CD4-positive, alpha-beta T cell treated with Interleukin-17A for 4 hours (primary cell): ENCODE measurements at places on chromosomes 7 and 10.
A peak's percentile ranks its signal among the peaks of the same experiment; 100 is the strongest.

- no peak for DNase-seq
These were observed 8.1 kb upstream of the GRID1 start for GRCh38 chr10:86374664-86375063.

DNA sequence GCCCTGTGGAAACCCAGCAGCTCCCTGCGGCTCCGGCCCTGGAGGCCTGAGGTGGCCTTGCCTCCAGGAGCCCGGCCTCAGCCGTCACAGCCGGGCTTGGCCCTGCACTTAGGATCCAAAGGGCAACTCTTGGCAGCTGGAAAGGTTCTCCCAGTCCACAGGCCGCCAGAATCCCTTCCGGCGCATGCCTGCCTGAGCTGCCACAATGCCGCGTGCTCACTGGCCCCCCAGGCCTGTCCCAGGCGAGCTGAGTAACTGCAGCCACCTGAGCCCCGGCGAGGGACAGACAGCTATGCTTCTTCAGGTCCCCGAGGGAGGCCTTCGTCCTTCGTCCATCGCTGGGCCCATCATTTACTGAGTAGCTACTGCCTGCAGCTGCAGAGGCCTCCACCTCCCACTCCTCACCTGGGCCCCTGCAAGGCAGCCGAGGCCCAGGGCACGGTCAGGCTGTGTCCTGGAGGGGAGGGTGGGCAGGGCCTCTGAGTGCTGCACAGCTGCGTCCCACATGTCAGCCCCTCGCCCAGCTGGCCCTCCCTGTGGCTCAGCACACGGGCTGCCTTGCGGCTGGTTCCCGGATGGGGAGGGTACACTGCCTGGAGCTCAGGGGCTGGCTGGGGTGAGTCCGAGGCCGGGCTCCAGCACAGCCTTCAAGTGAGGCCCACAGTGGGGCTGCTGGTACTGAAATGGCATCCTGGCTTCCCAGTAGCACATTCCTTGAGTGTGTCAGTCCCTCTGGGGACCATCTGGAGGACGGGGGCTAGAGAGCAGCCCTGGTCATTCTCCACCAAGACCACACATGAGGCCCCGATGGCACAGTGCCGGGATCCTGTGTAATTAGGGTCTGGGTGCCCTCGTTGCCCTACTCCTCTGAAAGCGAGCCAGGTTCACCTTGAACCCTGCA, 172.5 kb downstream of the ELFN1 start:
- DNase-seq: no peak

- DNase-seq: no peak
These were observed 5.6 kb upstream of the NUP205 start for GRCh38 chr7:135552148-135552547.

- peak; percentile 54 for DNase-seq
These were observed 4.9 kb downstream of the SMARCD3 start for GRCh38 chr7:151243408-151244195.

DNA sequence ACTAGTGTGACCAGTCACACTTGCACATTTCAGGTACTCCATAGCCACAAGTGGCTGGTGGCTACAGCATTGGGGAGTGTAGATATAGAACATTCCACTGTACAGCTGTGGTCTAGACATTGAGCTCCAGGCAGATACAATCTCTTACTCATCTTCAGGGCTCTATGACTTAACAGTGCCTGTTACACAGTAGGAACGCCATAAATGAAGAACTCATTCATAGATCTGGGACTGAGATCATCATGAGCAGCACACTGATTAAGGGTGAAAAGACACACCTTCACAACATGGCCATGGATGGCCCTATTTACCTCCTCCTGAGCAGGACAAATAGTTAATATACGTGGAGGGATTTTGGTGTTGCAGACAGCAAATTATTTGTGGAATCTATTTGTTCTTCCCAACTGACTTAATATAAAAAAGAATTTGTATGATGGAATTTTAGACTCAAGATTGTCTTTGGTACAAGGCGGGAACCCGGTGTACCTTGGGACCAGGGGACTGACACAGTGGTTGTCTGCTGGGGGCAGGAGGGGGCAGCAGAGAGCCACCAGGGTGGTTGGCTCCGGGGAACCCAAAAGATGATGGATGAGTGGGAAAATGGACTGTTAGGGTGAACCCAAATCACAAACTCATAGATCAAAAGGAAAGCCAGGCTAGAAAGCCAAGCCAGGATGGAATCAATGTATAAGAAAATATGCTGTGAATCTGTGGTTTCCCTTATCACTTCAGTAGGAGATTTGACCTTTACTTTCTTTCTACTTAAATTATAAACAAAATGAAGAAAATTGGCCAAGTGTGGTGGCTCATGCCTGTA, 24.3 kb upstream of the CPA2 start:
- peak; percentile 72 for DNase-seq

GRCh38 chr10:100148353-100149211, 37.2 kb downstream of the ERLIN1 start:
- DNase-seq: no peak

DNA sequence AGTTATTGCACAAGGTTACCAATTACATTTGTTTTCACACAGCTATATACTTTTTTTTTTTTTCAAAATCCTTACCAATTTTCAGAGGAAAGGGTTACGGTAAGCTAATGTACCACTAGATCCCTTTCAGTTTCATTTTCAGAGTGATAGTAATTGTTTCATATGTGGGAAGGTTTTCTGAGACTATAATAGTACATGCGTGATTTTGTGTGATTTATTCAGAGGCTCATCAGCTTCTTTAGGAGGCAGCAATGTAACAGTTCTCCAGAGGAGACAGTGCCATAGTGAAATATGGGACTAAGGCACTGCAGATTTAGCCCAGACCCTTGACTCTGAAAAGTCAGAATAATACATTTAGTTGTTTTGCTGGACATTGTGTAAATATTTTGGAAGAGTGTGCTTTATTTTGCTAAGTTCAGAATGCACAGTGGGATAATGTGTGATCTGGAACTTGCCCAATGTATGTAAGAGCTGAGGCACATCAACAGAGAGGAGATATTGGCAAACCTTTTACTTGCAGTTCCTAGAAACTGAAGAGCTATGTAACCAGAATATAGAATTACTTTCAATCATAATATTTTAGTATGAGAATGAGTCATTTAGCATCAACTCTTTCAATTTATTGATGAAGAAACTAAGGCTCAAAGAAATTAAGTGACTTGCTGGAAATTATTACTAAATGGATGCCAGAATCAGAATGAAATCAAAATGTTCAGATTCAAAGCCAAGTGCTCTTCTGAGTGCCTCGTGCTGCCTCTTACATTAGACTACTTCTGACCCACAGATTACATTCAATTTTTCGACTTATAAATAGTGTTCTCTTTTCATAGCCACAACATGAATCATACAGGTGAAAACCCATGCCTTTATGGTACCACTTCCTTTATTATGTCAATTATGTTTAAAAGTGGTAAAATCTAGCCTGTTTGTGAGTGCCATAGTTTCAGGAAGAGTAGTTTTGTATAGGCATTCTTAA, 207.7 kb upstream of the TEX47 start:
- DNase-seq: no peak

GRCh38 chr7:73732397-73732796, 6.2 kb downstream of the ABHD11 start:
- no peak for DNase-seq

DNA sequence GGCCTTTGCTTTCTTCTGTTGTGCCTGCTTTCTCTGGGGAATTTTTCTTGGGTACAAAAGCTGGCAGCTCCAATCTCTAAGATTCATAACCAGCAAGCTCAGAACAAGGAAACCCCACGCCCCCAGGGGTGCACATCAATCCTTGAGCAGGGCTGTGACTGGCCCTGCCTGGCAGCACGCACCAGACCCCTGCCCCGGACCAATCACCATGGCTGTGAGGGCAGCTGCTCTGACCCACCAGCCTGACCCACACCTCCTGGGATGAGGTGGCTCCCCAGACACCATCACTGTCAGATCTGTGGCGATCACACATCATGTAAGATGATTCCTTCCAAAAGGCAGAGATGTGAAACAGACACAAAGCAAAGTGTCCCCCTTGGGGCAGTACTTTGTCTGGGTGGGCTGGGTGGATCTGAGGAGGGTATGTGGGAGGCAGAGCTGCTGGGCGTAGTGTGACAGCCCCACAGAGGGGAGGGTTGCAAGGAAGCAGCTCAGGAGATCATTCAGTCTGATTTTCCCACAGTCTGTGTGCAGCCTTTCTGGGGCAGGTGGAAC, 175.5 kb upstream of the SHH start:
- DNase-seq: no peak

DNA sequence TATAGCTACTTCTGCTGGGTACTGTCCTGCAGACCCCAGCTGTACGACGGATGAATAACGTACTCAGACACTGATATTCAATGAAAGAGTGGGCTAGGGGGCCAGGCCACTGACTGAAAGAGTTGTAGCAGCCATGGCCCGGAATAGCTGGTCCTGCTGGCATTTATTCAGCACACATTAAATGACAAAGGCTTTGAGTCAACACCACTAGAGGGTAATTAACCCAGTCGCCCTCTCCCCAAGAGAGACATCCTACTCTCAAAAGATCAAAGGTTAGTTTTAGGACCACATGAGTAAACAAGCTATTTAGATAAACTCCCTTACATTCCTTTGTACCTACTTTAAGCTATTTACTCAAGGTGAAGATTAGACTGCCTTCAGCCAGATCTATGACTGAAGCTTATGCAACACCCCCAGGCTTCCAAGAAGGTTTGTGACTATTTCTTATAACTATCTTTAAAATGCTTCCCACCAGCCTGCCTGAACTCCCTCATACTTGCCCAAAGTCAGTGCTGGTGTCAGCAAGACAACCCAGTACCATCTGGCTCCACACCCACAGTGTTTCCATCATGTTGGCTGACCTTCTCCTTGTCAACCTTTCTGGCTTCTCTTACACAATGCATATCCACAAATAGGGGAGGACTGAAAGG, 629.1 kb downstream of the SORCS1 start:
- DNase-seq: no peak

DNA sequence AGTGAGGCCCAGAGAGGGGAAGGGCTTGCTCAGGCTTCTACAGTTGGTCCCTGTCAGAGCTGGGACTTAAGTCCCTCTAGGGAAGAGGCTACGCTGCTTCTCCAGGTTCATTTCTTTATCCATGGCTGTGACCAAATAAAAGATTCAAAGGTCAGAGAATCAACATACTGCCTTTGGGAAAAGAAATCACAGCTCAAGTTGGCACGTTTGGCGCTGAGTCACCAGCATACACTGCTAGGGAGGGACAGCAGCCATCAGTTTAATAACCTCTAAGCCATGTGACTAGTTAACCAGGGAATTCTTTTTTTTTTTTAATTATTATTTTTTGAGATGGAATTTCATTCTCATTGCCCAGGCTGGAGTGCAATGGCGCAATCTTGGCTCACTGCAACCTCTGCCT, 28.4 kb upstream of the CRHR2 start:
- no peak for DNase-seq

- no peak for DNase-seq
These were observed 87.6 kb upstream of the SEMA3D start for GRCh38 chr7:85274454-85274853.

GRCh38 chr10:12186323-12186722, 9.4 kb downstream of the NUDT5 start:
- DNase-seq: peak; percentile 31

GRCh38 chr7:133230591-133231194, 22.2 kb upstream of the EXOC4 start:
- peak; percentile 54 for DNase-seq

GRCh38 chr10:89371079-89371478, 6.8 kb upstream of the IFIT1B start:
- DNase-seq: no peak

- no peak for DNase-seq
These were observed 25.2 kb upstream of the SRPK2 start for GRCh38 chr7:105413887-105414437.

DNA sequence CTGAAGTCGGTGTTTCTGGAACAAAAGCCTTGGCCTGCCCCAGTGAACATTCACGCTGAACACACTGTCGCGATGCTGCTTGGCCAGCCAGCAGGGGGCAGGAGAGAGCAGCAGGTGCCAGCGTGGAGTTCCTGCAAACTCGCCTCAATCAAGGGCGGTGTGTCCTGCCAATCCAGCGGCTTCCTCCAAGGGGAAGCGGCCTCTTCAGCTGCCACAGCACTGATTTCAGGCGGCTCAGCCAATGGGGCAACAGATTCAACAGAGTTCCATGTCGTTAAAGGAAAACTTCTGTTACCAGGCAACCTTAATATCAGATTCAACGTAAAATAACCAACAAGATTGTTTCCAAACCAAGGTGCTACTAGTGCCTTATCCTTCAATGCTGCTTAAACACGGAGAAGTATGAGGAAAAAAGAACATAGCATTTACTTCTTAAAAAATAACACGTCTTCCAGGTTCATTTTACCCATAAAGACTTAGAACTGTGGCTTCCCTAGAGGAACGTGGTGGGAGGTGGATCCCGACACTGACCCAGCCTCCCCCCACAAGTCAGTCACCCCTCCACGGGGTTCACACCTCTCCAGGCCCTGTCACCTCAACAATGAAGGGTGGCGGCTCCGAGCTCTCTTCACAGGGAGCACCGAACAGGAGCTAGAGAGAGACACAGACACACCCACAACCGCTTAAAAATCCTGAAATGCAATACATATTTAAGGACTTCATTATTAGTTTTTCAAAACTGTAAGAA, 178.2 kb downstream of the DIP2C start:
- DNase-seq: peak; percentile 88

- no peak for DNase-seq
These were observed 184.5 kb upstream of the NFE2L3 start for GRCh38 chr7:25967278-25968204.

GRCh38 chr10:19986591-19986990, 170.4 kb downstream of the PLXDC2 start:
- DNase-seq: no peak

DNA sequence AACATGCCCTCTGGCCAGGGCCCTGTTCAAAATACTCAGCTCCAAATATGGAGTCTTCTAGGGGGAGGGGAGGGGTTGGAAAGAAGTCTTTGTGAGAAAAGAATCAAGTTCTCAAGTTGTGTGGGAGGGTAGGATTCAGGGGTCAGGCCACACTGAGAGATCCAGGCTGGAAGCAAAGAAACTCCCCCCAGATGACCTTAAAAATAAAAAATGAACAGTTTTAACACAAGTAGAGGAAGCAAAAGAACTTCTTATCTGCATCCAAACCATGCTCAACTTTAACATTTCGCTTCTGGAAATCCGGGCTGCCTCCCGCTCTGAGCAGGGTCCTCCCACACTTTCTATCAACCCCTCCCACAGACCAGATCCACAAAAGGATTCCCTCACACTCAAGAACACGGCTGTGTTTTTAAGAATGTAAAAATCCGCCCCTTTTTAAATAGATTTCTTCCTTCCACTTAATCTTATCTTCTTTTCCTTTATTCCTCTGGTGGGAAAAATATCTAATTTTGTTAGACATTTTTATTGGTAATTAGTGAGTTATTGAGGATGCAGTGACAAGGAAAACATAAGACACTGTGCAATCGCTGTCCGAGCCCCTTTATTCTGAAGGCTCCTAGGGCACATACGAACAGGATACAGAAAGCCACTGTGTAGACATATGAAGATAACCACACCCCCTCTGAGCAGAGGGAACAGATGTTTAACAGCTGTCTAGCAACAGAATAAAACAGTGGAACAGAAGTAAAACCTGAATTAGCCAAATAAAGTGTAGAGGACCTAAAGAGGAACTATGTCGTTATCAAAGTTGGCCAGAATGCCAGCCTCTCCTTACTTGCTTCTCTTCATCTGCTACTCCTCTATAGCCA, 43.8 kb downstream of the CYTH3 start:
- DNase-seq: no peak

- DNase-seq: no peak
These were observed 24.6 kb downstream of the RAMP3 start for GRCh38 chr7:45181991-45182855.
